ENCODE measurements at places on chromosomes 11 and 22.

- DNase-seq: no peak
Observed at GRCh38 chr11:36407356-36407755, 102.7 kb downstream of the TRAF6 start.

- DNase-seq: no peak
Observed at GRCh38 chr22:48902001-48902869, 925.4 kb downstream of the BRD1 start.

DNA sequence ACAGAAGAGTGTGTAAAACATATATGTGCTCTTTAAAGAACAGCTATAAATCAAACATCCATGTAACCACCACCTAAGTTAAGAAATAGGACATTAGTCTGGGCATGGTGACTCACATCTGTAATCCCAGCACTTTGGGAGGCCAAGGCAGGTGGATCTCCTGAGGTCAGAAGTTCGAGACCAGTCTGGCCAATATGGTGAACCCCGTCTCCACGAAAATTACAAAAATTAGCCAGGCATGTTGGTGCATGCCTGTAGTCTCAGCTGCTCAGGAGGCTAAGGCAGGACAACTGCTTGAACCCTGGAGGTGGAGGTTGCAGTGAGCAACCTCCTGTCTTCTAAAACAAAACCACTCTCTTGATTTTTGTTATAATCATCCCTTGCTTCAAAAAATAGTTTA is 103.3 kb downstream of the LRRC32 start:
- no peak for DNase-seq

DNA sequence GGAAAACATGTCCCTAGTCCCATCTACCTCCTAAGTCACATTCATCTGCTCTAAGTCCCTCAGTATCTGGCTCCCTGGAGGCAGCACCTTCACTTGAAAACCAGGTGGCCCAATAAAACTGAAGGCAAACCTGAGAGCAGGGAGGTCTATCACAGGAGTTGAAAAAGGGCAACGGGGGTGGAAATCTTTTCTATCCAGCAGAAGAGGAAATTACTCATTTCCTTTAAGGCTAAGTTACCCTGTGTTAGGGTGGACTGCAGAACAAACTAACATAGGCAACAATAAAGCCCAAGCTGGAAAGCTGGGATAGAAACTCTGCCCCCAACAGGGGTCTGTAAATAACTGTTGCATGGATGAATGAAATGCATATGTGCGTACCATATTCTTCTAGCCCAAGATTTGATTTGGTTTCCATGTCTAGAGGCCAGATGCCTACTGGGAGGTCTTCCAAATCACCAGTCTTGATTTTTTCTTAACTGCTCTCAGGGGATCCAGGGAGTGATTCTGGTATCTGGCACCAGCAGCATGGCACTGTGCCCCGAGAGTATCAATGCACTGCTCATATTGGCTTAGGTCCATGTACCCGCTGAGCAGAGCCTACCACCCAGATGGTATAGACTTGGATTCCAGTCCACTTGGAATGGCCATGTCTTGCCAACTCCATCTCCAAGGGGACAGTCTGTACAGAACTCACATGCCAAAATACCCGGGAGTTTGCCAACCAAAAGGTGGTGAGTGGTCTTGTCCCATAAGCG is 350.0 kb upstream of the NCAM1 start:
- no peak for DNase-seq

DNA sequence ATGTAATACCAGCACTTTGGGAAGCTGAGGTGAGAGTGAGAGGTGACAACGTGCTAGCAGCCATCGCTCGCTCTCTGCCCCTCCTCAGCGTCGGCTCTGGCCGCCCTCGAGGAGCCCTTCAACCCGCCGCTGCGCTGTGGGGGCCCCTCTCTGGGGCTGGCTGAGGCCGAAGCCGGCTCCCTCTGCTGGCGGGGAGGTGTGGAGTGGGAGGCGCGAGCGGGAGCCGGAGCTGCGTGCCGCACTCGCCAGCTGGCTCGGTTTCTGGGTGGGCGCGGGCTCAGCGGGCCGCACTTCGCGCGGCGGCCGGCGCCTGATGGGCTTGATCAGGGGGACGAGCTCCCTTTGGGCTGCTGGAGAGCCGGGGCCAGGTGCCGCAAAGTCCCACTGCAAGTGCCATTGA is 98.9 kb upstream of the UBASH3B start:
- DNase-seq: no peak

DNA sequence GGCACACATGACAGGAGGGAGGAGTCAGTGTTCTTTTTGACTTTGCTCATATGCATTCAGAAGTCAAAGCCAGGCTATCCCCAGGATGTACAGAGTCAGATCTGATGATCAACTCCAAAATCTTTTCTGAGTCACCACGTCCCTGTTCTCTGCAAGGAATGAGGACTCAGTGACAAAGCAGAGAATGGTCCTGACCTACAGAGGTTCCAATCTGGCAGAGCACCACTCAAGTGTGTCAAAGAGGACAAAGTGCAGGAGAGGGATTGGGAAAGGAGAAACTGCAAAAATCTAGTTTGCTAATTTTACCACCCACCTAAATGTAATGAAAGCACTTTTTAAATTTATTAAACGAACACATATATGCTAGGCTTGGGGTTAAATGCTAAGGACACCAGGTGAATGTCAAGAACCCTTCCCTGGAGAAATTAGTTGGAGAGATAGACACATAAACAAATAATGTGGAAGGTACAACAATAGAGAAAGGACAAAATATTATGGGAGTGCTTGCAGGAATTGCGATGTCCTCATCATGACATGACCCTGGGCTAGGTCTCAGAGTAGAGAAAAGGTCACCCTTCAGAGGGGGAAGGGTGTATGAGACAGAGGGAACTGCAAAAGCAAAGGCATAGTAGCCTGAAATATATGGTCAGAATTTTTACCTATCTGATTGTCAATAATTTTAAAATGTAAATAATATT is 56.3 kb downstream of the MTNR1B start:
- DNase-seq: no peak

GRCh38 chr11:85896876-85897275 is 41.7 kb downstream of the CCDC83 start:
- DNase-seq: no peak

GRCh38 chr11:64694821-64695365 is 28.1 kb downstream of the NRXN2 start:
- DNase-seq: no peak

DNA sequence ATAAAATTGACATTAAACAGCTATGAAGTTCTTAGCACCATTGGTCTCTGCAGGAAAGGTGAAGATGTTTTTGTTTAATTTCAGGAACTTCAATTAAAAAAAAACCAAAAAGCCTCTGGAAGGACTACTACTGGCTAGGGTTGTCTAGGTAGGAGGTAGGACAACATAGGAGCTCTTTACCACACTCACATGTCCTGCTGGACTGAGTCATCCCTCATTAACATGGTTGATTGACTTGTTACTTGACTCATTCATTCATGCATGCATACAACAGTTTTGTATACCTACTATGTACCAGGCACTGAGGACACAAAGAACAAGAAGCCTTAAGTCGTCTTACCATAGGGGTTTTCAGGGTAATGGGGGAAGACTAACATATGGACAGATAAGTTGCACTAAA is 216.9 kb upstream of the ARHGAP20 start:
- DNase-seq: no peak

- DNase-seq: no peak
Observed at GRCh38 chr11:19163617-19164016, 38.2 kb downstream of the CSRP3 start.

DNA sequence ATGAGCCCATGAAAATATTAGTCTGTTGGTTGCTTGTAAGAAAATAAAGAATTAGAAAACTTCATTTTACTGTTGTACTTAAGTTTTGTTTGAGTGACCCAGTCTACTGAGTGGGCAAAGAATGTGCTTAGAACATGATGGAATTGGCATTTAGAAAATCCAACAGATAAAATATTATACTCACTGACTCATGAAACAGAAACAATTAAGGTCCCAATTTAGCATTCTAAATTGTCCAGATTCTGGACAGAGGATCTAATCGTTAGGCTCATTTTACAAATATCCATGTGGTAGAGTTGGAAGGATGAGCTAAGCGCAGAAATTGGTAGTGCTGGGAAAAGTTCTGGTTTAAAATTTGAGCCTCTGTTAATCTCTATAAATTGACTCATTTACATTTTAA is 45.4 kb downstream of the METTL15 start:
- DNase-seq: no peak
